ENCODE measurements at places on chromosomes 5 and 9.

- no peak for DNase-seq
Observed at GRCh38 chr5:157354800-157355199, 88.9 kb downstream of the CYFIP2 start.

DNA sequence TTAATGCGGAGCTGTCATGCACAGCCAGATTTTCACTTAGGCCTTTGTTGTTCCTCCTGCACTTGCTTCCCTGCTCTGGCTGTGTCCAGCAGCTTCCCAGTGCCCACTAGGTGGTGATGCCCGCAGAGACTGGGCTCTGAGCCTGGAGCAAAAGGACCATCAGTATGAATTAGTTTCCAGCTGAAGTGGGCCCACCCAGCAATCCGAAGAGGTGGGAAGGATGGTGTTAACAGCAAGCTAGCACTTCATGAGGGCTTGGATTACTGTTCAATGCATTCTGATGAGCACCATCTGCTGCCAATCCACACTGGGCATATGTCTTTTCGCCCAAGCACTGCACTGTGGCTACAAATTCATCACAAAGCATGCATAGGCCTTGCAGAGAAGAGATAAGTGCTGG is 459.1 kb downstream of the SPOCK1 start:
- DNase-seq = no peak

GRCh38 chr5:68299575-68299974 is 84.0 kb downstream of the PIK3R1 start:
- DNase-seq = no peak

DNA sequence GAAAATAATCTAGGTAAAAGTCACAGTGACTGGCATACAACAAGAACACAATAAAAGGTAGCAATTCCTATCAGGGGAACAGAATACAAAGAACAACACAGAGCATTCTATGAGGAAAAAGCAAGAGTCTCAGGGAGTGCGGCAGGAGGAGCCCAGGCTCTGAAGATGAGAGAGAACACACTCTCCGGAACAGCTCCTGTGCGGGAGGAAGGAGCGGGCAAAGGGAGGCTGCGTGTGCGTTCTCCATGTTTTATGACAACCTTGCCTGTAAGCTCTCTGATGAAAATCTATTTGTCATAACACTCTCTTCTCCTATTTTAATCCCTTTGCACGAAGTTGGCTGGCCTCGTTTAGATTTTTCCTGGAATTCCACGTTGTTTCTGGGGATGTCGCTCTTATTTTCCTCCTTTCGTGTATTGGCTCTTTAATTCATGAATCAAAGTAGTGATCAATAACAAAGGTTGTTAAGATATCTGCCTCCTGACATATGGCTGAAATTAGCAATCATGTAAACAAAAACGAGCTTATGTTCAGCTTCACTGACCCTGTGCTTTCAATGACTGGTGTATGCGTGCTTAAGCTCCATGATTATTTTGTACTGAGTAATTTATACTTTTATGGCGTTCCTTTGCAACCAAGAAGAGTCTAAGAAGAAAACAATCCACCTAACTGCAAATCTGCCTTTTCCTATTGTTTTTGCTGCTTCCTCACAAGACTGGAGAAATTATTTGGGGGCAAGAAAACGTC is 109.5 kb downstream of the MYO10 start:
- no peak for DNase-seq

- no peak for DNase-seq
Observed at GRCh38 chr5:173201636-173202265, 33.3 kb downstream of the NKX2-5 start.

- DNase-seq = no peak
Observed at GRCh38 chr5:167638816-167639215, 652.6 kb upstream of the WWC1 start.

DNA sequence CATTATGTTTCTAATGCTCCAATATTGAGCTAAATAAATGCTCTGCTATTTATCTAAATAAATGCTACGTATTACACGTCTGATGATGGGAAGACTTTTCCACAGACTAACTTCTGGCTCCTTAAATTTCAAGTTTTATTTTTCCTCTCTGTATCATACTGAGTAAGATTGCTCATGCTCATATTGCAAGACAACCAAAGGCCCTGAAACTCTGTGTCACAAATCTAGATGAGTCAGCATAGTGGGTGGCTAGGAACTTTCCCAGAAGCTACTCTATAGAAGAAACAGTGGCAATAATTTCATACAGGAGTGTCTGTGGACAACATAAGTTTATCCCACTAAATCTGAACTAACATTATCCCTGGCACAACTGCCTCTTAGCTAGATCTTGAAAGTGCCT is 53.0 kb upstream of the RFX3 start:
- DNase-seq = no peak

- DNase-seq = no peak
Observed at GRCh38 chr5:10218658-10219057, 31.0 kb downstream of the ATPSCKMT start.

DNA sequence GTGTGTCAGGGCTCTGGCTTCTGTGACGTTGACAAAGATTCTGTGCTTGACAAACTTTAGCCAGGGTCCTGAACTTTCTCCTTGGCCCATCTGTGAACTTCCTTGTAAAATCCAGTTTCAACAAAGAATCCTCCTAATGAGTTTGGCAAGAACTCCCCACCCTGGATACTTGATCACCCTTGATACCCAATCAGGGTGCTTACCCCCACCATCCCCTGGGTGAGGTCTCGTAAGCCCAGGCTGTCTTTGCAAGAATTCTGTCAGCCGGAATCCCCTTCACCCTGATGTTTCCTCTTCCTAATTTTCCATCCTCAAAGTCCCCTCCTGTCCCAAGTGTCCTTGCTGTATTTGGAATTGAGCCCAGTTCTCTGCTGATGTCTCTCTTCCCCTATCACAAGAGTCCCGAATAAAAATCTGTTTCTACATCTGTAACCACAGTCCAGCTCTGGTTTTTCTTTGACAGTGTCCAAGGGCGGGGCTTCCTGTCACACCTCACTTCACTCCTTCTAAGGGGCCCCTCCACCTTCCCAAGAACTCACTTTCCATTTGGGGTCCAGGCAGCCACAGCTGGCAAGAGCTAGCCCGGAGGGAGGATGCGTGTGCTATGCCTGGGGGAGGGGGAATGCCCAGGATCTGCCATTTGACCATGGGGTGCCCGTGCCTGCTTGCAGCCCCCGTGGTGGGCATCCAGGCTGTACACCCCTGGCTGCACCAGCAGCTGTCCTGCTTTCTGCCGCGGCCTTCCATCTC is 2.7 kb upstream of the CARD19 start:
- no peak for DNase-seq

DNA sequence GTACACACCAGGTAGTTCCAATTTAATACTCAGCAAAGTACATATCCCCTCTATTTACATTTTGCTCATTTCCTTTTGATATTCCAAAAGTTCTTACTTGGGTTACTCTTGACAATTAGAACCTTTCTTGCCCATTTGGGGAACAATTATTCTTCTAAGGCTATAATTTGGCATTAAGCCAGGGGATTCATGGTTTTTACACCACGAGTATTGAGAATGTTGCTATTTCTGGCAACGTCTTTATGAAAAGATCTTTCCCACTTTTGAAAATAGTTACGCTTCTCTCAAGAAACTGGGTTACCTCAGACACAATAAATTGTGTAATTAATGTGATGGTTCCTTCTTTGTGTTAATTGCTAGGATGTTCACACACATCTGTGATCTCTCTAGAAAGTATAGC is 11.5 kb upstream of the CAAP1 start:
- no peak for DNase-seq
